Activated naive CD8-positive, alpha-beta T cell treated with anti-CD3 and anti-CD28 coated beads for 36 hours (primary cell): ENCODE measurements at places on chromosomes 1 and 21. TPM values are rescaled to one million over a fixed set of nuclear protein-coding genes. Genes with fewer than 3 reads are reported as not detected.

DNA sequence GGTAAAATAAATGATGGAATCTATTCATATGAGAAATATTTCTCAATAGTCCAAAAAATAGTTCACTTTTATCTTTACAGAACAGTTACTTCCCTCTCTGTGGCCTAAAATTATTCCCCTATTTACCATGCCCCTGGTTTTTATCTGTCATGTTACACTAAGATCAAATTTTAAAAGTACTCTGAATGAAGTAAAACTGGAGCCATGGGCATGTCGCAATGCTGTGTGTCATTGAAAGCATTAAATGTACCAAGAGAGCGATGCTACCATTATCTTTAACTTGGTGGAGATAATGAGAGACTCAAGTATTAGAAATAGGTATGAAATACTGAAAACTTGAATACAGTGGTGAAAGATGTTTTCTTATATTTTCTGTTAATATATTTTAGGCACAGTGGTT, 146.2 kb downstream of the KCNT2 start:
- no peaks in the 10 kb centered on the region for H3K27me3 ChIP-seq
- H3K4me3 ChIP-seq = no peak overlapping the region
- H3K27ac ChIP-seq = no peak overlapping the region
- no peak for DNase-seq
- no peaks in the 10 kb centered on the region for H3K4me1 ChIP-seq
- H3K36me3 ChIP-seq = no peaks in the 10 kb centered on the region

GRCh38 chr1:206929524-206929923, 7.8 kb upstream of the FCMR start:
- H3K4me3 ChIP-seq = peak overlapping the region; percentile 60
- no peaks in the 10 kb centered on the region for H3K27me3 ChIP-seq
- H3K4me1 ChIP-seq = peaks cover 42% of the 10 kb centered on the region
- H3K27ac ChIP-seq = peak overlapping the region; percentile 93
- no peaks in the 10 kb centered on the region for H3K36me3 ChIP-seq

DNA sequence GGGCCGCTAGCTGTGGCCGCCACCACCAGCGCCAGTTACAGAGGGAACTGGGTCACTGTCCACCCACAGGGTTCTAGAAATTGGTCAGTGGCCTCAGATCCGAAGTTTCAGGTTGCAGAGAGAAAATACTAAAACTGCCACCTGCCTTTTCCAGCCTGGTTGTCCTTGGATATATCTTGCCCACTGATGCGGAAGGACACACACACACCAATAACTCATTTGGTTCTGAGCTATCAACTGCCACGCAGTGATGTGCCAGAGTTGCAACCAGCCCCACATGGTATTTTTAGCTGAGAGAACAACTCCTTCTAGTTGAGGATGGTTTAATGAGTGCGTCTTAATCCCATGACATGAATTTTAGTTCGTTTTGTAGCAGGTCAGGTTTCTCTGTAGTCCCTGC, 68.1 kb downstream of the SH3BGR start:
- peaks cover 3% of the 10 kb centered on the region for H3K4me1 ChIP-seq
- H3K27ac ChIP-seq = no peak overlapping the region
- DNase-seq = no peak
- H3K36me3 ChIP-seq = no peaks in the 10 kb centered on the region

DNA sequence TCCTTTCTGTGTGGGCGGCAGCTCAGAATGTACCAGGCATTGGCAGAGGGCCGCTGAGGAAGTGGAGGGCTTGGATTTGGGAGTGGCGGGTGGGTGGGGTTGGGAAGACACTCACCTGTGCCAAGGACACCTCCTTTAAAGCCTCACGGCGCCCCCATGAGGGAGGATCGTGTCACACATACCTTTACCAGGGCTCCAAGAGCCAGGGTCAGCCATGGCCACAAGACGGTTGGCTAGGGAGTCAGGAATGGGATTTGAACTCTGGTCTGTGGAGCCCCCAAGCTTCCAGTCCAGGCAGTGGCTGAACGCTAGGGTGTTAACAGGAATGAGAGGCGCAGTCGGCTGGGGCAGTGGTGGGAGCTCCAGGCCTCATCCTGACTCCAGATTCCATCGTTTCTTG, 4.6 kb downstream of the NBL1 start:
- H3K36me3 ChIP-seq = no peaks in the 10 kb centered on the region
- H3K4me1 ChIP-seq = peaks cover 27% of the 10 kb centered on the region
- no peaks in the 10 kb centered on the region for H3K27me3 ChIP-seq
- DNase-seq = no peak
- no peak overlapping the region for H3K4me3 ChIP-seq
- H3K27ac ChIP-seq = no peak overlapping the region

- DNase-seq = no peak
- peaks cover 61% of the 10 kb centered on the region for H3K36me3 ChIP-seq
- no peaks in the 10 kb centered on the region for H3K4me1 ChIP-seq
- H3K27ac ChIP-seq = no peak overlapping the region
Observed at GRCh38 chr1:19138331-19138730, 71.7 kb downstream of the UBR4 start.

NHLH2 gene
- total RNA-seq = not detected
